ENCODE measurements at places on chromosomes 12 and 14. TPM values are rescaled to one million over a fixed set of nuclear protein-coding genes. Genes with fewer than 3 reads are reported as not detected.

- peak; percentile 60 for DNase-seq
Measured at GRCh38 chr14:94028450-94028826, 2.3 kb downstream of the OTUB2 start.

LTA4H gene
- total RNA-seq: 115 TPM

DNA sequence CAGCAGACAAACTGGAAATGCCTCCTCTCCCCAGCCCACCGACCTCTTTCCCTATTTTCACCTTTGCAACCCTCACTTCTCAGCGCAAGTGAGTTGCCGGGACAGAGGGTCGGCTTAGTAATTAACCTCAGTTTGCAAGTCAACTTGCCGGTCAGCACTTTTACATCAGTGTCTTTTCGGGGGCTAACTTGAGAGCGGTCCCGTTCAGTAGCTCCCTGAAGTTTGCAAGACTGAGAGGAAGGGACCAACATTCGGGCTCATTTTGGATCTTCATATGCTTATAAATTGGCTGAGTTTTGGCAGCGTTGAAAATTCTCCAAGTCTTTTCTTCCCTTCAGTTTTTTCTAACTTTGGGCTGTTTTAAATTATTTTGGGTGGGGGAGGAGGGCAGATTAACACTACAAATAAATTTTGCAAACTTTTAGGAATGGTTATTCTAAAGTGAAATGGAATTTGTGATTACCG is 846 bp downstream of the BRMS1L start:
- DNase-seq: no peak

DNA sequence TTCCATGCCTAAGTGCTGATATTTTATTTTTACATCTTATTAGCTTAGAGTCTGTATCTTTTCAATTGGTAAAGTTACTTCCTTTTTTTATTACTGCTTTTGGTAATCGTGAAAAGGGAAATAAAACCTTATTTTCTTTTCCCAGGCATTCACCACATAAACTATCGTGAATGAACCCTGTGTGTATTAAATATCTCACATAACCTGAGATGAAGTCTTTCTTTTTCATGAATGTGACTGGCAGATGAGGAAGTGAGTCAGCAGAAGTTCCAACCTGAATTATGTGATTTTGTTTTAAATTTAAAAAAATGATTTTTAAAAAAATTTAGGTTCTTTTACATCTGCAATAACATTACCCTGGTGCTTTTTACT is 26.0 kb downstream of the MYBPC1 start:
- no peak for DNase-seq

DNA sequence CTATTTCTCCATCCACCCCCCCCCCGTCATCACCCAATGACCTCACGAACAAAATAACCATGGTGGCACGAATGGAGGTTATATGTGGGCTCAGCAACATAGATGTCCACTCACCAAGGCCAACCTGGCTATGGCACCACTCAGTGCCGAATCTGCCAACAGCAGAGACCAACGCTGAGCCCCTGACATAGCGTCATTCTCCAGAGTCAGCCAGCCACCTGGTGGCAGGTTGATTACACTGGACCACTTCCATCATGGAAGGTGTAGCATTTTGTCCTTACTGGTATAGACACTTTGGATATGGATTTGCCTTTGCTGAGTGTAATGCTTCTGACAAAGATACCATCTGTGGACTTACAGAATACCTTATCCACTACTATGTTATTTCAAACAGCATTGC is 24.2 kb upstream of the DYRK2 start:
- no peak for DNase-seq

GRCh38 chr12:19388131-19388549 is 51.2 kb upstream of the AEBP2 start:
- no peak for DNase-seq

LBHD2 gene
- not detected for total RNA-seq

- no peak for DNase-seq
Measured at GRCh38 chr14:67428501-67429031, 16.6 kb upstream of the PLEK2 start.

Data from activated T-cell treated with anti-CD3 and anti-CD28 coated beads, Interleukin-2, amount 50 U/mL, for 72 hours (primary cell).